Smooth muscle cell of the brain vasculature (primary cell): ENCODE measurements at places on chromosomes 12 and 14.

DNA sequence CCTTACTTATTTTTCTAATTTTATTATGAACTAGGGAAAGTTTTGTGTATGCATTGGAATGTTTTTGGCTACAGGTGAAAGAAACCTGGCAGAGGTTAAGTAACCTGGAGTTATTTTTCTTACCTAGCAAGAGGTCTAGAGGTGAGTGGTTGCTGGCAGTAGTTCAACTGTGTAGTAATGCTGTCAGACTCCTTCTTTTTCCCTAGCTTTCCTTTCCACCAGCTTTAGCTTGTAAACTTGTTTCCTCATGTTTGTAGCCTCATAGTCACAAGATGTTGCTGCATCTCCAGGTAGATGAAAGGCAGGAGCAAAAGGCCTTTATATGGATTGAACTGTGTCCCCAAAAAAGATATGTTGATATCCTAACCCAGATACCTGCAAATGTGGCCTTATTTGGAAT, 105.1 kb upstream of the AMIGO2 start:
- DNase-seq: no peak

- no peak for DNase-seq
These were observed 31.9 kb upstream of the CHGA start for GRCh38 chr14:92890830-92891588.

GRCh38 chr12:100368066-100368465, 11.2 kb downstream of the SLC17A8 start:
- DNase-seq: no peak

DNA sequence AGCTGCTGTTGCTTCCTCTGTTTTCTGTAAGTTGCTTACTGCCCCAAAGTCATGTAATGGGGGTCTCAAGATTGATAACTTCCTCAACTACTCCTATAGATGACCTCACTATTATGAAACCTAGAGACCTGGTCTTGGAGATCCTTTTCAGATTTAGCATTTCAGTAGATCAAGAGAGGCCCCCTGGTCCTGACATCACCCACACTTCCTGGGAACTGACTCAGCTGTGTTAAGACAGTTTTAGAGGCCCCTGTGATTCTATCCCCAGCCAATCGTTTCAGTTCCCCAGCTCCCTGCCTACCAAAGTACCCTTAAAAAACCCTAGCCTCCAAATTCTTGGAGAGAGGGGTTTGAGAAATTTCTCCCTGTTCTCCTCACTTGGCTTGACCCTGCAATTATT, 9.2 kb upstream of the ARG2 start:
- DNase-seq: no peak

- no peak for DNase-seq
These were observed 207.3 kb downstream of the LRIG3 start for GRCh38 chr12:58712976-58713375.

DNA sequence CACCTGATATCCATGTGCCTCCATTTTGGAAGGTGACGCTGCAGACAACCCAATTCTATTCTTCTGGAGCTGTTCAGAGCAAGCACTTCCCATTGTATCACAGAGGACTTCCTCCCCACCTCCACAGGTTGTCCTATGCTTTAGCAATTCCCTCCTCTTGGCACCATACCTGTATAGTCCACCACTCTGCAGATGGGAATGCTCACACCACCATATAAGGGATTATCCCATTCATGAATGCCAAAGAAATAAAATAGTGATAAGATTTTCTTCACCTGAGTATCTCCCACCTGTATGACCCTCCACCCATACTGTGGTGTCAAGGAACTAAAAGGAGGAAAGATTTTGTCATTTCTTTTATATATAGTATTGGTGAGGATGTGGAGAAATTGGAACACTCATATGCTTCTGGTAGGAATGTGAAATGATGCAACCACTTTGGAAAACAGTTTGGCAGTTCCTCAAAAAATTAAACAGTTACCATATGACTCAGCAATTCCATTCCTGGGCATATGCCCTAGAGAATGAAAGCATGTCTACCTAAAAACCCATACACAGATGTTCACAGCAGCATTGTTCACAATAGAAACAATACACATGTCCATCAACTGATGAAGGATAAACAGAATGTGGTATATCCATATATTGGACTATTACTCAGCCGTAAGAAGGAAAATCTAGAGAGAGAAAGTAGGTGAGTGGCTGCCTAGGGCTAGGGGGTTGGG, 75.2 kb downstream of the FIGNL2 start:
- DNase-seq: no peak

GRCh38 chr12:105585107-105585506, 254.6 kb downstream of the C12orf75 start:
- DNase-seq: no peak

GRCh38 chr14:28323366-28323765, 443.2 kb upstream of the FOXG1 start:
- no peak for DNase-seq

- DNase-seq: no peak
These were observed 22.1 kb downstream of the PRKCH start for GRCh38 chr14:61343471-61343870.

GRCh38 chr12:117119592-117120198, 20.5 kb upstream of the TESC start:
- DNase-seq: no peak

GRCh38 chr14:29911810-29912209, 15.8 kb downstream of the PRKD1 start:
- DNase-seq: no peak

- DNase-seq: peak; percentile 94
These were observed 168.0 kb downstream of the DACT1 start for GRCh38 chr14:58805605-58806409.

GRCh38 chr14:45254771-45255170, 1.8 kb upstream of the MIS18BP1 start:
- DNase-seq: no peak

GRCh38 chr14:22225516-22226140, 363.4 kb downstream of the DAD1 start:
- DNase-seq: no peak

DNA sequence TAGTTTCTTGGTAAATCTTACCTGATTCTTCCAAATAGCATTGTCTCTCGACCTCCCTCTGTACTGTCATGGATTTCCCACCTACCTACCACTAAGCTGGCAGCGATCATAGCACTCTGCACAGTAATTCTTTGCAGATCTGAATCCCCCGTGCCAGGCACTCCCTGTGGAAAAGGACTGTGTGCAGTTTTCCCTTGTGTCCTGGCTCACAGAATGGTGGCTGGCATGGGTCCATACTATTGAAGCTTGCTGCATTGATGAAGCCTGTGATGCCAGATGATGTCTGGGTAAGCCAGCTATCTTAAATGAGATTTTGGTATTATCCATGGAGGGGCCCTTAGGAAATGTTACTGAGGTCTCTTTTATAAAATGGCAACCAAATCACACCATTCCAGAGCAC, 135.7 kb downstream of the RPAP3 start:
- no peak for DNase-seq

- DNase-seq: no peak
These were observed 53.5 kb downstream of the ETV6 start for GRCh38 chr12:11702959-11703358.
